ENCODE measurements at places on chromosomes 3 and 15. TPM values are rescaled to one million over a fixed set of nuclear protein-coding genes. Genes with fewer than 3 reads are reported as not detected.

DNA sequence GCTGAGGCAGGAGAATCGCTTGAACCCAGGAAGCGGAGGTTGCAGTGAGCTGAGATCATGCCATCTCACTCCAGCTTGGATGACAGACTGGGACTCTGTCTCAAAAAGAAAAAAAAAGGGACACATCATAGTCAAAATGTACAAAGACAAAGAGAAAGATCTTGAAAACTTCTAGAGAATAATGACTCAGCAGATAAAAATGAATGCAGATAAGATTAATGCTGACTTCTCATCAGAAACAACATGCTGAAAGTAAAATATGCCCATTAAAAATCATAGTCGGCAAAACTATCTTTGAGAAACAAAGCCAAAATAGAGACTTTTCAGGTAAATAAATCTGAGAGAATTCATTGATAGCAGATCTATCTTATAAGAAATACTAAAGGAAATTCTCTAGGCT lies 271.1 kb upstream of the GPR149 start:
- DNase-seq: no peak

TAMM41 gene
- 21.3 TPM for total RNA-seq

- no peak for DNase-seq
Measured at GRCh38 chr3:63528325-63529000, 124.0 kb upstream of the SNTN start.

SMARCC1 gene
- 80.1 TPM for total RNA-seq

- peak; percentile 48 for DNase-seq
Measured at GRCh38 chr15:92097474-92098178, 244.1 kb downstream of the SLCO3A1 start.

GOLGA6L24 gene
- total RNA-seq: 6.6 TPM
